ENCODE measurements at places on chromosomes 13 and 19. TPM values are rescaled to one million over a fixed set of nuclear protein-coding genes. Genes with fewer than 3 reads are reported as not detected.

Gene NMRK2
- total RNA-seq: not detected

Gene FFAR2
- not detected for total RNA-seq

Gene NPAS1
- total RNA-seq: 1.3 TPM

Gene ZNF765
- 16.2 TPM for total RNA-seq

Gene RGS9BP
- total RNA-seq: not detected

Gene TMEM238
- 3.8 TPM for total RNA-seq

Gene RDH8
- total RNA-seq: not detected

Gene IGSF23
- total RNA-seq: not detected

Gene PRR36
- total RNA-seq: not detected

Gene NLRP11
- total RNA-seq: 0.17 TPM

Gene ATP8B3
- total RNA-seq: 3.9 TPM

Gene SSC5D
- total RNA-seq: 0.17 TPM

Gene NKG7
- 2.1 TPM for total RNA-seq

Gene SOX1
- total RNA-seq: not detected

Gene GADD45GIP1
- total RNA-seq: 19.6 TPM

Gene C1QTNF9
- not detected for total RNA-seq

Gene CLEC17A
- total RNA-seq: 123 TPM
